Stimulated activated CD4-positive, alpha-beta T cell treated with anti-CD3 and anti-CD28 coated beads, Interleukin-4, amount 100 ng/mL, for 1 hour (primary cell): ENCODE measurements at places on chromosomes 5 and 9.
A peak's percentile ranks its signal among the peaks of the same experiment; 100 is the strongest.

DNA sequence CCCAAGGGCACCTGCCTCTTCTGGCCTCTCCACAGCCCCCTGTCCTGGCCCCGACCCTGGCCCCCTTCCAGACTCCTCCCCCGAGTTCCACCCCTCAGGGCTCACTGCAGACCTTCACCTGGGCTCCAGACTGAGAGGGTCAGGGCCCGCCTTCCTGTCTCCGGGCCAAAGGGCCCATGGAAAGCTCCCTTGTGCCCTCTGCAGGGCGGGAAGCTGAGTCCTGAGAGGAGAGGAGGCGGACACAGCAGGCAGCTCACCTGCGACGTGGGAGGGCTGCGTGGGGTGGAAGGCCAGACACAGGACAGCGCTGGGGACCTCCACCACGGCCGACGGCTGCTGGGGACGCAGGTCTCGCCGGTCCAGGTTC, 20.6 kb downstream of the DYNC2I2 start:
- no peak for DNase-seq

- no peak for DNase-seq
Measured at GRCh38 chr5:119954106-119954505, 324.7 kb downstream of the FAM170A start.

- no peak for DNase-seq
Measured at GRCh38 chr5:39772307-39772706, 347.5 kb upstream of the DAB2 start.

DNA sequence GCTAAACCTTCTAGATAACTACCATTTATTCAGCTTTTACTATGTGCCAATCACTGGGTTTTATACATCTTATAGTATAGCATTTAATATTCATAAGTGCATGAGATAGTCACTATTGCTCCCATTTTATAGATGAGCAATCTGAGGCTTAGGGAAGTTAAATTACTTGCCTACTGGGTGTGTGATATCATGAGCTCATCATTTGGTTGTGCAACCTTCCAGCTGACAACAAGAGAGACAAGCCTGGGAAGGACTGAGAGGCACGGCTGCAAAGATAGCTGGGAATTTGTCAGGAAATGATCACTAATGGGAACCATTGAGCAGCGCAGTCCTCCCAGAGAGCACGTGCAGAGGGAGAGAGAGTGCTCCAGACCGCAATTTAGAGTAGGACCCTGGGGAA, 481.6 kb upstream of the KIF2A start:
- DNase-seq, result no peak

- DNase-seq, result no peak
Measured at GRCh38 chr5:66203531-66203930, 59.4 kb downstream of the SREK1 start.

DNA sequence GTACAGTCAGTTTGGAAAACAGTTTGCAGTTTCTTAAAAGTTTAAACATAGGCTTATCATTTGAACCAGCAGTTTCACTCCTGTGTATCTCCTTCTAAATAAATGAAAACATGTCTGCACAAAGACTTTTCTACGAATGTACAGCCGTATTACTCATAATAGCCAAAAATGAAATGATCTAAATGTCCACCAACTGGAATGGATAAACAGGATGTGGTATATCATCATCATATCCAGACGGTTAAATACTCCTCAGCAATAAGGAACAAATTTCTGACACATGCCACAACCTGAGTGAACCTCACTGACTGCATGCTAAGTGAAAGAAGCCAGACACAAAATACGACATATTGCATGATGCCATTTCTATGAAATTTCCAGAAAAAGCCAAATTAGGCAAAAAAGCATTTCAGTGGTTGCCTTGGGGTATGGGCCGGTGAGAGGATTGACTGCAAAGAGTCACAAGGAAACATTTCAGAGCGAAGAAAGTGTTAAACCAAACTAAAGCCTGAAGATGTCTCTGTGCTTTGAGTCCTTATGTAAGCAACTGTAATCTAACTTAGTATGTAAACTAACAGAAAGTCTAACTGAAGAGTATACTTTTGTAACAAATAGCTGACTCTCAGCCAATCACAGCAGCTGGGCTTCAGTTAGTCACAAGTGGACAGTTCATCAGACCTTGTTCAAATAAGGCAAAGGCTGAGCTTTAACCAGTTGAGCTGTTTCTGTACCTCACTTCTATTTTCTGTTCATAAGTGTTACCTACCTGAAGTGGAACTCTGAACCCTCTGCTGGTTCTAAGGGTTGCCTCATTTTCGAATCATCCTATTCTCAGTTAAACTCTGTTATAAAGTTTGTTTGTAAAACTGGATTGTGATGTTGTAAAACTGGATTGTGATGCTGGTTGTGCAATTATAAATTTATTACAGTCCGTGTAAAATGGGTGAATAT, 65.2 kb downstream of the TRIO start:
- no peak for DNase-seq

- DNase-seq, result no peak
Measured at GRCh38 chr9:129523943-129524581, 96.8 kb downstream of the C9orf50 start.

GRCh38 chr5:8458038-8458383, 589.1 kb downstream of the MTRR start:
- no peak for DNase-seq

- DNase-seq, result peak; percentile 31
Measured at GRCh38 chr5:143355710-143356109, 47.8 kb downstream of the NR3C1 start.

DNA sequence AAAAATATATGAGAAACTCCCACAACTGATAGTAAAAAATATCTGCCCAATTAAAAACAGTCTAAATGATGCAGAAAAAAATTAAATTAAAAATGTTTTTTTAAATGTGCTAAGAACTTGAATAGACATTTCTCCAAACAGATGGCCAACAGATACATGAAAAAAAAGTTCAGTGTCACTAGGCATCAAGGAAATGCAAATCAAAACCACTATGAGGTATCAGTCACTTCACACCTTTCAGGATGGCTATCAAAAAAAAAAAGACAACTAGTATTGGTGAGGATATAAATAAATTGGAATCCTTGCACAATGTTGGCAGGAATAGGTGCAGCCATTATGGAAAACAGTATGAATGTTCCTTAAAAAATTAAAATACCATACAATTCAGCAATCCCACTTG, 16.6 kb downstream of the ZNF131 start:
- no peak for DNase-seq

DNA sequence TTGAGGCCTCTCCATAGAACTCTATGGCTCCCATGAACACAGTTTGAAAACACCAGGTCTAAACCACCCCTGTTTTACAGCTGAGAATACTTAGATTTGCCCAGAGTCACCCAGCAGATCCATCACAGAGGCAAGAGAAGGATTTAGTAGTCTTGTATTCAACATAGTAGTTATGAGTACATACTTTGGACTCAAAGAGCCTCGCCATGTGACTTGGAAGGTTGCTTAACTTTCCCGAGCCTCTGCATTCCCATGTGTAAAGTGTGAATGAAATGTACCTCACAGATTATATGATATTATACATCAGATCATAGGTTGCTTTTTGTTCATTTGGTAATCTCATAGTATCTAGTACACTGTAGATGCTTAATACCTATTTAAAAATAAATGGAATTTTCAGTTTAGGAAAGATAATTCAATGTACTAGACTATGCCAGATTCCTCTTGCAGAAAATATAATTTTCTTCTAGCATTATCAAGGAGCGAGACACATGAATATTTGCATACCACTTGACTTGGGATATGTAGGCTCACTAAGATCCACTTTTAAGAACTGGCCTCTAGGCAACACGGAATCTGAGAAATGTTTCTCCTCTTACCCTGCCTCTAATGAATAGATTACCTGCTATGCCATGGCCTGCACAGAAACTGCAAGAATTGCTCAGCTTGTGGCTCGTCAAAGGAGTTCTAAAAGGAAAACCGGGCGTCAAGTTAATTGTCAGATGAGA, 18.6 kb downstream of the TDRD7 start:
- DNase-seq, result no peak

DNA sequence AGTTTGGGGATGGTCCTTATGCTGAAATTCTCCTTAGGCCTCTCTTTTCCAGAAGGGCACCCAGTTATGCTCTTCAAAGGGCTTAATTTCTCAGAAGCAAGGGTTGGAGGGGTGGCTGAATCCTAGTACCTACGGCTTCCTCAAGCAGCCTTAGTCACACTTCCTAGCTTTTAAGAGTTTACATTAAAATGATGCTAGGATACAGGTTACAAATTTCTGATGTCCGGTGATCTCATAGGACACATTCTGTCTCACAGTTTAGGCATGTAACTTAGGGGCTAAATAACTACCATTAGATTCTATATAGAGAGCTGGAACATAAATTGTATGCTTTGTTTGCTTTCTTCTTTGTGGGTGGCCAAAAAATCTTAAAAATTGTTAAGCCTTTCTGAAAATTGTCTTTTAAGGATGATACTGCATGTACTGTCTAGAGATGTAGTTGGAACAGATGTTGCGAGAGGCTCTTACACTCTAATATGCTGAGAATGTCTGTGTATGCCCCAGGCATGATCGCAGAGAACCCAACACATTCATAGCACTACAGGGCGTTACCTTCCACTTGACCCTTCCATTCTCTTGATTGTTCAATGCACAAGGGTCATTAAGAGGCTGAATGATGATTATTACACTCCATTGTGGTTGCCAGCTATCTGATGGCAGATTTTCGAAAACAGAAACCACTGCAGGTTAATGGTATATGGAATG, 139.1 kb downstream of the TMEM38B start:
- DNase-seq, result no peak

GRCh38 chr9:470552-471194, 256.0 kb downstream of the DOCK8 start:
- DNase-seq, result peak; percentile 3

DNA sequence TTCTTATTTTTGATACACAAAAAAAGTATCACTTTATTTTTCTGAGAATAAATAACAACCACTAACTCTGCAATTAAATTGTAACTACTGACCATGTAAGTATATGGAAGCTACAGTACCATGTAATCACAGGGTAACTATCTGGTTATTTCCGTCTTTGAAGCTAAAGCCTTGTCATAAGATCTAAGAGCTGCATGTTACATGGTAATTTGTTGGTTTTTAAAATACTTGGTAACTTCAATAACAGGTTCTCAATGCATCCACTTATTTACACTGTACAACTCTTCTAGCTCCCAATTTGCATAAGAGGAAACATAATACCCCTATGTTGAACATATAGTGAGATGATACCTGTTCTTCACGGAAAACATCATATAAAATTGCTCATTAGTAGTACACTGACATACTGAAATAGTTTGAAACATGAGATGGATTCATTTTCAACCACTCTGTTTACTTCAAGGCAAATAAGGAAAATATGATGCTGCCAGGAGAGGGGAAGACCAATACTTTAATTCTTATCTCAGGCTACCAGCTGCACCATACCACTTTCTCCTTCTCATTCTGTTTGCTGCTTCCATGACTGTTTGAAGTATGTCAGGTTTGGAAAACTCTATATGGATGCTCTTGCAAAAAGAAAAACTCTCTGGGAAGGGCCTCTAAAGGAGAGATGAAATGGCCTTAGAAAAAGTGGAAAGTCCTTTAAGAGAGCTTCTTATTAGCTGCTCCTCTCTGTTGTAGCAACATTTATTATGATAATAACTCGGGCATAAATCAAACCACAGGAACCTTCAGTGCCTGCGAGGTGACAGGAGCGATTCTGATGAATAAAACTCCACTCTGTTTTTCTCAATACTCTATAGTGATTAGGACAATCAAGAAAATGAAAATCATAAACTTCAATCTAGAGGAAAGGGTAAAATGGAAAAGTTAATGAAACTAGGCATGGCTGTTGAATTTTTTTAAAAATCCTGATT, 150.2 kb downstream of the KIAA0825 start:
- no peak for DNase-seq

- DNase-seq, result peak; percentile 43
Measured at GRCh38 chr5:178839319-178839704, 20.4 kb upstream of the ZNF354B start.

GRCh38 chr5:150114773-150115408, 28.5 kb upstream of the CSF1R start:
- no peak for DNase-seq

GRCh38 chr5:3511519-3511918, 84.1 kb upstream of the IRX1 start:
- DNase-seq, result no peak

DNA sequence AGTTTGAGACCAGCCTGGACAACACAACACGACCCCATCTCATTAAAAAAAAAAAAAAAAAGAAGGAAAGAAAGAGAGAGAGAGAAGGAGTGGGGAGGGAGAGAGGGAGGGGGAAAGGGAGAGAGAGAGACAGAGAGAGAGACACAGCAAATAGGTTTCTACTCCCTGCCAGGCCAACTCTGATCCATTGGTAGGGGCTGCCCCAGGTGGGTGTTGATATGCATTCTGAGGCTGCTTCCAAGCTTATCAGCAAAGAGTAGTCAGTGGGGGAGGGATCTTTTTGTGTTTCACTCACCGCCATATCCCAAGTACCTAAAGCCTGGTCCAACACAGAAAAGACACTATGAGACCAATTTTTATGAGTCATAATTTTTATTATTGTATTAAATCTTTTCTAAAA, 57.0 kb upstream of the SAP30L start:
- DNase-seq, result no peak

DNA sequence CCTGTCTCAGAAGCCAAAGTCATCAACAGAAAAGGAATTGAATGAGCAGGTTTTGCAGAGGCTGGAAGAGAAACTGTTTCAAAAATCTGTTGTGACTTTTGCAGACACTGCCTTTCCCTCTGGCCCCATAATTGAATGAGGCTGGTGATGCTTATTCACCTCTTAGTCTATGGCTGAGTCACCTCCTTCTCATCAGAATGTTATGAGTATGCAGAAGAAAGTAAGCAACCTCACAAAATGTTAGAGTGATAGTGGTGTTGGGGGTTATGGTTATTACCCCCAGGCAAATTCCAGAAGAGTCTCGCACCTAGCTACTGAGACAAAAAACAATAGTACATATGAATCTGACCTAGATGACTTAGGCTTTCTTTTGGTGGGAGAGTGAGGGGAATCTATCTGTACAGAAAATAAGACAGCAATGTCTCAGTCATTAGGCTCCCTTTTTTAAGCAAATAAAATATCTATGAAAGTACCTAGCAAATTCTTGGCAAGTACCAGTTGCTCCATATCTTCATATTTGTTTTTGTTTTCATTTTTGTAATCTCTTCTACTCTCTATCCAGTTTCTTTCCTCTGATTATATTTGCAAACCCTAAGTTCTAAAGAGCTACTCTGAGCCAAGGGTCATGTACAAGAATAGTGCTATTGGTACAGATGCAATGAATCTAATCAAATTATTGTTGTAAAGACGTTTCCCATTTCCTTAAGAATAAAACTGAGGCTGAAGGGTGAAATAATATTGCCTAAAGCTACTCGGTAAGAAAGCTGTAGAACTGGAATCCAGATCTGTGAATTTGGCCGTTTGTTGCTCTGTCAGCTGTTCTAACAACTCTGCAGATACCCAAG, 498.1 kb upstream of the TNC start:
- DNase-seq, result no peak

- no peak for DNase-seq
Measured at GRCh38 chr5:14277385-14278320, 134.5 kb downstream of the TRIO start.

GRCh38 chr5:67234671-67235176, 38.1 kb upstream of the CD180 start:
- DNase-seq, result no peak

DNA sequence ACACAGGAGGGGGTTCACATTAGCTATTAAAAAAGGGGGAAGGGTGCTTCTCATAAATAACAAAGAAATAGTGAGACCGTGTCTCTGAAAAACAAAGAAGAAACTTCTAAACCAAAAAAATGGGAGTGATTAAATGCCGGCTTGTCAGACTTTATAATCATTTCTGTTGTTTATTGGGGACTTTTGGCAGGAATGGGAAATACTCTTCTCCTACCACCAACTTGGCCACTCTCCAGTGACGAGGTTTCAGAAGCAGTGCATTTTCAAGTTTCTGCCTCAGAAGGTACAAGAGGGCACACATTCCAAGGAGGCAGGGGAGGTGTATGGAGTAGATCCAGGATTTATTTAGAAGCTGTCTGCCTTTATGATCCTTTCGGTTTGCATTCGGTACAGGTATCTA, 46.2 kb downstream of the LIX1 start:
- no peak for DNase-seq
